MV-4-11 (cell line): ENCODE measurements at places on chromosomes 13 and 19.

DNA sequence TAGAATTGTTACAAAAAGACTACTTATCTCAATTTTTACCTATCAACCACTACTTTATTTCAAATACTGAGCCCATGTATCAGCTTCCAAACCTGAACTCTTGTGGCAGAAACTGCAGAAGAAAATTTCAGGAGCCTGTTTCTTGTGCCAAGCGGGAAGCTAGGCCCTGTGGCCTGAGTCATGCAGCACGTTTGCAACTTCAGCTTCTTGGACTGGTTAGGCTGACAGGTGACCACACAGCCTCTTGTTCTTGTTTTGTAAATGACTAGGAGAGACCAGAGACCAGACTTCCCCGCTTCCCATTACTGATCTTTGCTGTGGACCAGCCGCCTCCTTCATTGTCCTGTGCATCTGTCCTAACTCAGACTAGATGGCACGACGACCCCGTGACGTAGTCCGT is 3.4 kb upstream of the LAMP1 start:
- no peak for DNase-seq

- DNase-seq, result peak; percentile 75
These were observed 42.5 kb upstream of the ANKRD10 start for GRCh38 chr13:110957181-110957884.

- no peak for DNase-seq
These were observed 720 bp upstream of the HNRNPL start for GRCh38 chr19:38850436-38850975.

- no peak for DNase-seq
These were observed 125.9 kb downstream of the COL4A2 start for GRCh38 chr13:110433014-110433413.

- peak; percentile 70 for DNase-seq
These were observed 1.1 kb upstream of the NR2F6 start for GRCh38 chr19:17246681-17247425.

DNA sequence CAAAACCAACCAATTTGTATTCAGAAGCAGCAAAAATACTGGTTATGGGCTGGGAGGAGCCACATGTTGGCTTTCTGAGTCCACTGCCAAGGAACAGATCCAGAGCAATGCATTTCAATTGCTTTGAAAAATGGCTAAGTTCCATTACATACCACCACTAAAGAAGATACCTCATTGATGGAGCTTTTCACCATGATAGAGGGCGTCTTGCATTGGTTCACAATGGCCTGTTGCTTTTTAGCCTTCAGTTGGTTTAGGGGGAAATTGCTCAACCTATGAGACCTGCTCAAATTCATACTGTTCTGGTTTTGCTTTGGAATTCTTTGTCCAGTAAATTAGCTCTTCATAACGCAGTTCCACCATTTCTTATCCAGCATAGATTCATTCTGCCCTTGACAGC is 21.2 kb upstream of the CPB2 start:
- DNase-seq, result no peak
